ENCODE measurements at places on chromosomes 7 and 10. TPM values are rescaled to one million over a fixed set of nuclear protein-coding genes. Genes with fewer than 3 reads are reported as not detected.
A peak's percentile ranks its signal among the peaks of the same experiment; 100 is the strongest.

DNA sequence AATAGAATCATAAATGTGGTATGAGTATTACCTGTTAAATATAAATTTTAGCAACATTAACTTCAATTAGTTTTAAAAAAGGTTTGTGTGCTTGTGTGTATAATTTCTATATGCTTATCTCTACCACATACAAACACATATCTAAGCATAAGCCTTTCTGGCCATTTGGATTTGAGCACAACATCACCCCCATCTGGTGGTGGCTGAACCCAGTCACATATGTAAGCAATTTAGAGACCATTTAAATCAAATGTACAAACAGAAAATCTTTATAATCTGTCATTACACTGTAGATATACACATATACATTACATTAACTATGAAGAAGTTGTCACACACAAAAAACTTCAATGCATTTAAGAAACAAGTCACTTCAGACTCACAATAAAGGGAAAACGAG is 31.7 kb downstream of the GPR22 start:
- peak; percentile 75 for DNase-seq

- DNase-seq, result peak; percentile 30
Observed at GRCh38 chr10:103564776-103565520, 71.4 kb downstream of the NEURL1 start.

DNA sequence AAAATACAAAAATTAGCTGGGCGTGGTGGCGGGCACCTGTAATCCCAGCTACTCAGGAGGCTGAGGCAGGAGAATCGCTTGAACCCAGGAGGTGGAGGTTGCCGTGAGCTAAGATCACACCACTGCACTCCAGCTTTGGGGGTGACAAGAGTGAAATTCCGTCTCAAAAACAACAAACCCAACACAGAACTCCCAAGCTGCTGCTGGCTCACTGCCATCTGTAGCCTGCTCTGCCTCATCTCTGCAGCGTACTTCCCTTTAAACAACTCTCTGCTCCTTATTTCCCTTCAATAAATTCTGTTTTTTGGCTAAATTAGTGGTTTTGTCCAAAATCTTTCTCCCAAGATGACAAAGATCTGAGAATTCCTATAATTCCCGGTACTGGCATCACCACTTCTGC is 189.2 kb upstream of the GALNT17 start:
- DNase-seq, result no peak

DNA sequence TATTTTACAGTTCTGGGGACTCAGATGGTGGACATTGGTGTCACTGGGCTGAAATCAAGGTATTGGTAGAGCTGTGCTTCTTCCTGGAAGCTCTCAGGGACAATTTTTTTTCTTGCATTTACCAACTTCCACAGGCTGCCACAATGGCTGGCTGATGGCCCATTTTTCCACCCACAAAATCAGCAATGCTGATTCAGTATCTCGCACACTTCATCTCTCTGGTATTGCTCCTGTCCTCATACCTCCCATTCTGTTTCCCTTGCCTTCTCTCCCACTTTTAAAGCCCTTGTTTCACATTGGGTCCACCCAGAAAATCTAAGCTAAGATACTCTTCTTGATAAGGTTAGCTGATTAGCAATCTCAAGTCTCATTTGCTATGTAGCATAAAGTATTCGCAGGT is 530.9 kb upstream of the POM121L12 start:
- no peak for DNase-seq

- DNase-seq, result no peak
Observed at GRCh38 chr7:128962899-128963298, 25.2 kb downstream of the IRF5 start.

DNA sequence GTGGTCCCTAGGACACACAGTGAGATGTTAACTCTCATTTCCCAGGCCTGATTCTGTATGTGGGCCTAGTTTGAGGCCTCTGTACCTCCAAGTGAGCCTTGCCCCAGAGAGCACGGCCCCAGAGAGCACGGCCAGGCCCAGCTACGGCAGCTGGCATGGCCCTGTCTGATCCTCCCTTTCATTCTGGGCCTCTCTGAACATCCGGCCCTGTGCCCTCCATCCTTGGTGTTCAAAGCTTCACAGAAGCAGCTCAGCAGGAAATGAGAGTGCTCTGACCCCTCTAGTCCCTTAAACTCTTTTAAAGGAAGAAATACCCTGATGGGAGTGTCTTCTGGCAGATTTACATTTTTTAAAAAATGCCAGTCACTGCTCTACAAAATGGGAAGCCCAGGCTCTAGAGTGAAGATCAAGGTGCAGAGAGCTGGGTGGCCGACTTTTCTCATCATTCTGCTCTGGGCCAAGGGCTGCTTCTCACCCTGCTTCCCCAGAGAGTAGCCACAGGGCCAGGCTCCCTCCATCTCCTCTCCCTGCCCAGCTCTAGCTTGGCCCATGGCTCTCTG is 171.9 kb downstream of the RPS24 start:
- no peak for DNase-seq

GRCh38 chr10:76086761-76087639 is 655.6 kb downstream of the LRMDA start:
- no peak for DNase-seq

DNA sequence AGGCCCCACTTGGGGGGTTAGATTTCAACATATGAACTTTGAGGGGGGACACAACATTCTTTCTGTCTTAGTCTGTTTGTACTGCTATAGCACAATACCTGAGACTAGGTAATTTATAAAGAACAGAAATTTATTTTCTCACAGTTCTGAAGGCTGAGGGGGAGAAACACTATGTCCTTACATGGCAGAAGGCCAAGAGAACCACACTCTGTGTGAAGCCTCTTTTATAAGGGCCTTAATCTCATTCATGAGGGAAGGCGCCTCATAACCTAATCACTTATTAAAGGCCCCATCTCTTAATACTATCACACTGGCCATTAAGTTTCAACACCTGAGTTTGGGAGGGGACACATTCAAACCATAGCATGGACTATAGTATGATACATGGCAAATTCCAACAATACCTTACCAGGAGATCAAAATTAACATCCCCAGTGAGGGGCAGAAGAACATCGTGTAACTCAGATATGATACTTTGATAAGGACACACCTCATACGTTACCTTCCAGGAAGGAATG is 9.3 kb upstream of the PDLIM1 start:
- no peak for DNase-seq

GRCh38 chr7:106054971-106055532 is 57.1 kb downstream of the SYPL1 start:
- no peak for DNase-seq

GRCh38 chr7:26550492-26550891 is 258.8 kb downstream of the SNX10 start:
- no peak for DNase-seq

- DNase-seq, result no peak
Observed at GRCh38 chr7:14228341-14228740, 238.9 kb upstream of the ETV1 start.

DNA sequence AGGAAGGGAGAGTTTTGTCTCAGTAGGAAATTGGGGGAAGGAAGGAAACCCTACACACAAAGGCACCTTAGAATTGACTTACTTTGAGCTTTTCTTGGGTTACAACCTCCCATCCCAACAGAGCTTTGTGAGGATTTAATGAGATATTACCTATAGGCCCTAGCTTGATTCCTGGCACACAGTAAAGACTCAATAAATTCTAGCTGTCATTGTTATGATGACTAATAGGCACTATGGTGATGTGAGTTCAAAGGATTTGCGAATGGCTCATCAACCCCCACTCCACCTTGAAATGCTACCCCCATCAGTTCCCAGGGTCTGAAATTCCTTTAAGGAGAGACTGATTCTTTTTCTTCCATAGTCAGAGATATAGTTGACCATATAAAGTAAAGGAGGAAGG is 67.9 kb upstream of the SMNDC1 start:
- DNase-seq, result no peak

GRCh38 chr7:122864016-122864415 is 22.2 kb downstream of the CADPS2 start:
- DNase-seq, result no peak

GRCh38 chr10:83122336-83122735 is 1017.0 kb upstream of the GHITM start:
- DNase-seq, result no peak

GSAP gene
- total RNA-seq, result 3.6 TPM

KCNIP2 gene
- total RNA-seq, result under 0.01 TPM

NEUROD6 gene
- not detected for total RNA-seq

HILPDA gene
- total RNA-seq, result 8.9 TPM

SOSTDC1 gene
- total RNA-seq, result not detected

Data from lung microvascular endothelial cell (primary cell).